COR-L47 (cell line): ENCODE measurements at places on chromosomes 2 and 18.

DNA sequence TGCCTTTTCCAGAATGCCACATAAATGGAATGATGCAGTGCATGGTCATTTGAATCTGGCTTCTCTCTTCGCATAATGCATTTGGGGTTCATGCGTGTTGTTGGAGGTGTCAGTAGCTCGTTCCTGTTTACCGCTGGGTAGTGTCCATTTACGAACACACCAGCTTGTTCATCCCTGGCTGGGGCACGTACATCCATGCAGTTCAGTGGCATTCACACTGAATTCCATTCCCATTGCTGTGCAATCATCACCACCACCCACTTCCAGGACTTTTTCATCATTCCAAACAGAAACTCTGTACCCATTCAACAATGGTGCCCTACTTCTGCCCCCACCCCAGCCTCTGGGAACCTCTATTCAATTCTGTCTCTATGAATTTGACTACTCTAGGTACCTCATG lies 14.7 kb upstream of the CIDEA start:
- no peak for DNase-seq

DNA sequence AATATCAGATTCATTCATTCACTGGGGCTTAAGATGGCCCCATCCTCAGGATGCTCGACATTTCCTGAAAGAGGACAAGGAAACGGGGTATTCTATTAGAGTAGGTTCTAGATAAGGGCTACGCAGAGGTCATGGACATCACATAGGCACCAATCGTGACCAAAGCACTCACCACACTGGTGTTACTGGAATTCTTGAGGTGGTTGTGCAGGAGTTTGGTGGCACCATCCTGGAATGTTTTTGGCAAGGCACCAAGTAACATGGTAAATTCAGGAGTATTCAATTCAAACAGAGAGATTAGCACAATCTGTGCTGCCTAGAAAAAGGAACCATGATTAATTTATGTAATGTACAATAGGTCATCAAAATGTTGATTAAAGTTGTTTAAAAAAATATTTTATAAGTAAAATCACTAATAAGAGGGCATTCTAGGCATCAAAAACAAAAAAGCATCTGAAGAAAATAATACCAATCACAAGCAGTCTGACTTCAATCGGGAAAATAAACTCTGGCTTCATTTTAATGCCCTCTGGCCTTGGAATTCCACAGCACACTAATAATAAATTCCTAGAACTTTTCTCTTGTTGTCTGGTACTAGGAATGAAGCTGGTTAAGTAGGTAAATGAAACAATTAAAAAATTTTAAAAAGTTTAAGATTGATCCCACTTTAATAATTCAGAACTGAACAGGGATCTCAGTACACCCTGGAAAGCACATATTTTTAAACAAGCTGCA lies 102.8 kb upstream of the TFCP2L1 start:
- DNase-seq = no peak

DNA sequence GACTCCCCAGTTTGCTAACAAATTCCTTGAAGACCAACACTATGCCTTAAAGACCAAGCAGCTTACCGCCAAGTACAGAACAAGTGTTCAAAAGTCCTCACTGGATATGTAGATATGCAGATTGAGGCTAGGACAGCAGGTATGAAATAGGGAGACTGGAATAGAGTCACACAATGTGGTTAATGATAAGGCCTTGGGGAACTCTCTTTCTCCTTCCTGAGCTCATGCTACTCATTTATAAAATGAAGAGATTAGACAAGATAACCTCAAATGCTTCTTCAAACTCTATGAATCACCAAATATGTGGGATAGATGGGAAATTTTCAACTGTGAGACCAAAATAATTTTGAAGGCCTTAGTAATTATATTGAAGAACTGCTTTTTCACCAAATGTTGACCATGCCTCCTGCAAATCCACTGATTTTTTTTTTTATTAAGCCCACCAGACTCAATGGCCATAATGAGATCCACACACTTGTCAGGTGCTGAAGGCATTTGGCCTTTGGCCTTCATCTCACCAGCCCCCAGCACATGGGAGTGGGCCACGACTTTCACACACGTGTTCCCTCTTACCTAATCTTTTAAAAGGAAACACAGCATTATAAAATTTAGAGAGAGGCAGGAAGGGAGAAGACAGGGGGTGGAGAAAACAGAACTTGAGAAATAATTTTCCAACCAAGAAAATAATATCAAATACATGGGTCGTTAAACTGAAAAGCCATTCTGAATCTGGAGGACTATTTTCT lies 181.5 kb downstream of the EN1 start:
- DNase-seq = no peak

GRCh38 chr2:17476830-17477229 lies 41.4 kb downstream of the RAD51AP2 start:
- DNase-seq = no peak

GRCh38 chr18:28041366-28041765 lies 135.6 kb downstream of the CDH2 start:
- DNase-seq = no peak

DNA sequence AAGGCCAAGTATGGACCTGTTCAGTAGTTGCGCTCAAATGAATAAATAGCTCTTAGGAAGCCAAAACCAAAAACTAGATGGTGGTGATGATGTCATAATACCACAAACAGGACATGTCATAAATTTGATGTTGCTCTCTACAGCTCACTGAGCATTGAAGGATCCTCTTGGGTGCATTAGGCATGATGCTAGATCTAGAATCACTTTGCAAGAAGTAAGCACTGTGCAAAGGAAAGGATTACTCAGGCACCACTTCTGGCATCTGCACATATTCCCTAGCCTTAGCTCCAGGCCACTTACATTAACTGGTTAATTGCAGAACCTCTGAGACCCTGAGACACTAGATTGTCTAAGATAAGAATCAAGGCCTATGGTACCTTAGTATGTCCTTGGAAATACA lies 58.0 kb downstream of the LRRTM1 start:
- DNase-seq = no peak

DNA sequence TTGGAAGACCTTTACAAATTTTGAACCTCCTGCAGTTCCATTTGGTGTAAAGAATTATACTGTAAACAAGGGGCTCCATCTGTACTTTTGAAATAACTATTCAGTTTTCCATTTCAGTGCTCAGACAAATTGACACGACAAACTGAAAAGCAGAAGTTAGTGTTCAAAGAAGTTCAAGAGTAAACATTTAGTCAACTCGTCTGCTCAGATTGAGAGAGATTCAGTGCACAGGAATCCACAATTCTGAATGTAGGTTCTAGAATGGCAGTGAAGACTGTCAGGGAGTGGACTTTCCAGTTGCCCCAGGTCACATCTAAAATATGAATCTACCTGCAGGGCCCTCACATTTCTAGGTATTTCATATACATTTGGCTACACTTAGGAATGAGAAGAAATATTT lies 322.3 kb upstream of the TCF4 start:
- no peak for DNase-seq

DNA sequence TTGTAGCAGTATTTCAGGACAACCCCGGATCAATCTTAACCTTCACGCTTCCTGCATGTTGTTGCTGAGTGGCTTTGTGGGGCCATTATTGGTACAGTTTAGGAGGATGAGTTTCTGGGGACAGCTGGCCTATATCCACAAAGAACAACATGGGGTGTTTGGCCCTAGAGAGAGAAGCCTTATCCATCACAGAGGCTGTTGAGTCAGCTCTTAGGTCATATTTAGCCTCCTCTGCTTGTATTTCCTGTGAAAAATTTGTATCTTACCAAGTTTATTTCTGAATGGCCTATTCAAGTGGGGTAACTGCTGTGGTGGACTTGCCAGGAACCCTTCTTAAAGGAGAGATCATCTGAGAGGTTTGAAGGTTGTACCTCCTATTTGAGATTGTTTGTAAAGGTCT lies 77.6 kb downstream of the MAP4K4 start:
- no peak for DNase-seq

- no peak for DNase-seq
Observed at GRCh38 chr18:75202696-75203365, 6.1 kb downstream of the PTGR3 start.

DNA sequence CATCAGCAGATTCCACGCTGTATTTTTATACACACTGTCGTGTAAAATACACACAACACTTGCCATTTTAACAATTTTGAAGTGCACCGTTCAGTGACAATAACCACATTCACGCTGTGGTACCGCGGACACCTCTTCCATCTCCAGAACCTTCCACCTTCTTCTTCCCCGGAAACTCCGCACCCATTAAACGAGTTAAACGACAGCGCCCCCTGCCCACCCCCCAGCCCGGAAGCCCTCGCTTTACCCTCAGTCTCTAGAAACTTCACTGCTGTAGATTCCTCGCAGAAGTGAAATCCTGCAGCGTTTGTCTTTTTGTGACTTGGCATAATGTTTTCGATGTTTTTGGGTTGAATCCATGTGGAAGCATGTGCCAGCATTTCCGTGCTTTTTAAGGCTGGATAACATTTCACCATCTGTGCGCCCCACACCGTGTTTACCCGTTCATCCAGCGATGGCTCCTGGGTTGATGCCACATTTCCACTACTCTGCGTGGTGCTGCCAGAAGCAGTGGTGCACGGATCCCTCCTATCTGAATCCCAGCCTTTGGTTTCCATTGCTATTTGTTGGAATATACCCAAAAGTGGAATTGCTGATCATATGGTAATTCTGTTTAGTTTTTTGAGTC lies 32.0 kb upstream of the TMEM18 start:
- DNase-seq = no peak

DNA sequence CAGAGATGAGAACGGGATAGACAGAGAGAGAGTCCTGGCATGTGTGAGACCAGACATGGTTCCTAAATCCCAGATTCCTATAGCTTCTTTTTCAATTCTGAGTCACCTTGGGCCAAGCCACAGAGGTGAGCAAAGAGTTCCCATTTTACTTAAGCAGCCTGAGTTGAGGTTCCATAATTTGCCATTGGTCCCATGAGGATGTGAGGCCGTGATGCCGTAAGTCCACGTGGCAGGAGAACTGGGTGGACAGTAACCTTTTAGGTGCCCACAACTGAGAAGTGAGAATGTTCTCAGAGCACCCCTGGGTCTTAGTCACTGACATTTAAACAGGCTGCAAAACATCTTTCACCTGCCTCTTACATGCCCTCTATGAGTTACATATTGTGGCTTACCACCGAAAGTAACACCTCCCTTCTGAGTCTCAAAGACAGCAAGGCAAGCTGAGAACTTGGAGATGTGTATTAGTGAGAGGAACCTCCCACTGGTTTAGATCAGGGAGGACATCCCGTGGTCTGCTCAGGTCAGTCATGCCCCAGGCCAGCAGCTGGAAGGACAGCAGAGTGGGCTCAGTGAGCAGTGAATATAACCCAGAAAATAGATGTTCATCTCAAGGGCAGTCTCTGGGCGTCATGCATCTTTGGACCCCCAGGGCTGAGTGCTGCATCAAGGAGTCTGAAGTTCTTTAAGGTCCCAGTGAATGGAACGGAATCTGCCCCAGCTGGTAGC lies 127.9 kb upstream of the LGALSL start:
- DNase-seq = no peak

GRCh38 chr2:233680361-233681045 lies 1.2 kb upstream of the UGT1A7 start:
- DNase-seq = no peak

GRCh38 chr2:71830497-71831192 lies 317.0 kb downstream of the CYP26B1 start:
- DNase-seq = no peak

DNA sequence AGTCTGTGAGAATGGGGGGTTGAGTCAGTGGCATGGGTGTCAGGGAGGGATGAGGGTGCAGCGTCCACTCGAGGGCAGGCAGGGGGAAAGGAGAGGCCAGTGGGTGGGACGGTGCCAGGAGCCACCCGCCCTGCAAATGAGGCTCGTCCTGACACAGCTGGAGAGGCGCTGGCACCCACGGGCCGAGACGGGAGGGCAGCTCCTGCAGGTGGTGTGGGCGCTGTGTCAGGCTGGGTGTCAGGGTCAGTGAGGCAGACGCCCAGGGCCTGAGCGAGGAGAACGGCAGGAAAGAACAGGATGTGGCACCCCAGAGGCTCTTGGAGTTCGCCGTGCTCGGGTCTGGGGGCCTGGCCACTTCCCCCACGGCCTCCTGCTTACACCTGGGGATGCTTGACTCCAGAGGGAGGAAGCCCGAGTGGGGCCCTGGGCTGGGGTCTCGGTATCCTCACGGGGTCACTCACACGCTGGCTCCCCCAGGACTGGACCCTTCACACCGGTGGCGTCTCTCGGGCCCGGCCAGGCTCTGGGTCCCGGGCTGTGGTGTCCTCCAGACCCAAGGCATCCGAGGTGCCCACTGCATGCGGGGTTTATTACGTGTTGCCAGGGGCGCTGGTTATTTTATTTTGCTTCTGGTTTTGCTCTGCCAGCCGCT lies 130.5 kb upstream of the CTDP1 start:
- DNase-seq = no peak
